GM12892 (cell line): ENCODE measurements at places on chromosomes 13 and 19.

GRCh38 chr19:821231-821824, 427 bp downstream of the PLPPR3 start:
- no peak for DNase-seq

- DNase-seq = no peak
Measured at GRCh38 chr13:20921572-20921971, 19.0 kb upstream of the XPO4 start.

DNA sequence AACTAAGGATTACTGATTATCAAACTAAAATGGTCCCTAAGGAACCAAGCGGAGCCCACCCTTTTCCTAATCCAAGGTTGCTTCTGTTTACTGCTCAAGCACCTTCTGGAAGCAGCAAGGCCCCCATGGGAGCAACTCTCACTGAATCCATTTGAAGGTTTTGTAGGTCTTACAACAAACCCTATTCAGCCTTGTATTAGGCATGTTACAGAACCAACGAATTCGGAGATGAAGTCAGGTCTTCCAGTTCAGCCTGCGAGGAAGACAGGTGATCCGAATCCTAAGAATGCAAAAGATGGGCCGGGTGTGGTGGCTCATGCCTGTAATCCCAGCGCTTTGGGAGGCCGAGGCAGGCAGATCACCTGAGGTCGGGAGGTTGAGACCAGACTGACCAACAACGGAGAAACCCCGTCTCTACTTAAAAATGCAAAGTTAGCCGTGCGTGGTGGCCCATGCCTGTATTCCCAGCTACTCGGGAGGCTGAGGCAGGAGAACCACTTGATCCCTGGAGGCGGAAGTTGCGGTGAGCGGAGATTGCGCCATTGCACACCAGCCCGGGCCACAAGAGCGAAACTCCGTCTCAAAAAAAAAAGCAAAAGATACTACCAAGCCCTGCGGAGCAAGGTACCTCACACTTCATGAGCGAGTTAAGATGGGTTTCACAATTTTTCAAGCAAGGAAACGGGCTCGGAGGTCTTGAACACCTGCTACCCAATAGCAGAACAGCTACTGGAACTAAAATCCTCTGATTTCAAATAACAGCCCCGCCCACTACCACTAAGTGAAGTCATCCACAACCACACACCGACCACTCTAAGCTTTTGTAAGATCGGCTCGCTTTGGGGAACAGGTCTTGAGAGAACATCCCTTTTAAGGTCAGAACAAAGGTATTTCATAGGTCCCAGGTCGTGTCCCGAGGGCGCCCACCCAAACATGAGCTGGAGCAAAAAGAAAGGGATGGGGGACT, 609 bp downstream of the ZAR1L start:
- no peak for DNase-seq

DNA sequence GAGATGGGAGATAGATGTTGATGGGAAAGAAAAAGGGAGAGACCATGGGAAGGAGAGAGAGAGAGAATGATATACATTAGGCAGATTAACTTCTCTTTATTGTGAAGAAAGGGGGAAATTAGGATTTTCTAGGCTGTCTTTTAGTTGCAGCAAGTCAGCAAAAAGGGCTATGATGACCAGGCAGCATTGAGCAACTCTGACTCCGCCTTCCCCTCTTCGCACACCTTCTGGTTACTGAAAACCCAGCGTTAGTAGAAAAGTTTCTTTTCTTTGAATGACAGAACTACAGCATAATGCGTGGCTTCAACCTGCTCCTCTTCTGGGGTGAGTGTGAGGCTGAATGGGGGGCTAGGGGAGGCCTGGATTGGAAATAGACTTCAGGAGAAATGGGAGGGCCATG, at the start of gene ADGRE1:
TSS of gene ADGRE1 (plus strand) at position 264 of the 400 bp plus-strand sequence. CDS start at position 294, 30 bp downstream.
- no peak for DNase-seq

DNA sequence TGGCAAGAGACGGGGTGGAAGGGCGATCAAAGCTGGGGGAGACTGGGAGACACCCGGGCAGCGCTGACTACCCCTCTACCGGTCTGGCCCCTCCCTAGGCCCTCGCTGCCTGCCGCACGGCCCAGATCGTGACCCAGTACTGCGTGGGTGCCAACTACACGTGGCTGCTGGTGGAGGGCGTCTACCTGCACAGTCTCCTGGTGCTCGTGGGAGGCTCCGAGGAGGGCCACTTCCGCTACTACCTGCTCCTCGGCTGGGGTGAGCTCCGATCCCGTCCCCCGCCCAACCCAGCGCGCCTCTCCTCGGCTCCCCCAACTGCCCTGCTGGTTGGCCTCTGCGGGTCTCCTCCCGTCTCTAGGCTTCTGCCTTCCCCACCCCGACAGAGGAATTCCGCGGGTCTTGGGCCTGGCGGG, 8.8 kb downstream of the GIPR start:
- DNase-seq = peak; percentile 57

GRCh38 chr19:34096020-34096915, 76.0 kb upstream of the LSM14A start:
- no peak for DNase-seq

GRCh38 chr19:39499932-39500331, 1.2 kb downstream of the DLL3 start:
- DNase-seq = no peak

- no peak for DNase-seq
Measured at GRCh38 chr13:91323349-91323748, 24.1 kb upstream of the MIR17HG start.

DNA sequence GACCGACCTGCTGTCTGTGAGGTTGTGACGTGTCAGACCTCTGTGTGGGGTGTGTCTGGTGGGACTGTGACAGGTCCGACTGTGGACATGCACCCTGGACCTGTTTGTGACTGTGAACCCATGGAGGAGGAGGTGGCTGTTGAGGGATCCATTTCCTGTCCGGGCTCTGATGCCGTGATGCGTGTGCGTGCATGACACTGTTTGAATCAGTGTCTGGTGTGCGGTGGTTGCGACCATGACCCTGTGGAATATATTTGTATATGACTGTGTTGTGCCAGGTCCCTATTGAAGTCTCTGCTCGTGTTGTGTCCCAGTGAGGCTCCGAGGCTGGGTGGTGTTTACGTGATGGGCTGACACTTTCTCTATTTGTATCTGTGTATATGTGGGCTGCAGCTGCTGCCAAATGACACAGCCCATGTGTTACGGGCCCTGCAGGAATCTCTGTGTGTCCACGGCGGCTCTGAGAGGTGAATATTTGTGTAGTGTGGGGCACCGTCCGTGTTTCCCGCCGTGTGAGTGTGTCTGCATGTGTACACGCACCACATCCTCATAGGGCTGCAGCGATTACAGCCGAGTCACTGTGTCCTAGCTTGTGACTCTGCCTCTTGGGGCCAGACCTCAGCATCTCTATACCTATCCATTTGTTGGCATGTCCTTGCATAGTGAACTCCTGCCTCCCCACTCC, 18.3 kb downstream of the CCDC97 start:
- DNase-seq = no peak

DNA sequence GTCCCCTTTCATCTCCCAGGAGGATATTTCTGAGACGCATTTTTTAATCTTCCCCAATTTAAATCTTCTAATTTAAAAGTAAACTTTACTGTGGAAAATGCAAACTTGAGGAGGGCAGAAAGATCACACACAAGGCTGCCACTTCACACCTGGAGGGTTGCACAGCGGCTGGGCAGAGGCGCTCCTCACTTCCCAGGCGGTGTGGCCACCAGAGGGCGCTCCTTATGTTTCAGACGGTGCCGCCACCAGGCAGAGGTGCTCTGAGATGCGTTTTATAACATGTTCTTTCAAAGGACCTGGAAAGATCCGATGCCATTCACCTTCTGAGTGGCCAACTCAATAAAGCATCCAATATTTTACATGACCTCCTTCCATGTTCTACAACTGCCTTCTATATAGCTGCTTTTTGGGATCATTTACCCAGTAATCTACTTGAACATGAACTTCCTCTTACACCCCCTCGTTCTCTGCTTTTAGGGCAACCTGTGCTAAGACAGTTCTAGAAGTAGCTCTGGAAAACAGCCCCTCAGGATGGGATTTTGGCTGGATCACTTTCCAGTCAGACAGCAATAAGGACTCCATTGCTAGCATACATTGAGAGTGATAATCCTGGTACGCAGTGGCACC, 14.8 kb upstream of the MTUS2 start:
- DNase-seq = no peak

GRCh38 chr13:89726690-89727435, 1620.6 kb upstream of the MIR17HG start:
- no peak for DNase-seq

- DNase-seq = no peak
Measured at GRCh38 chr13:95676105-95676761, 706 bp upstream of the DNAJC3 start.

DNA sequence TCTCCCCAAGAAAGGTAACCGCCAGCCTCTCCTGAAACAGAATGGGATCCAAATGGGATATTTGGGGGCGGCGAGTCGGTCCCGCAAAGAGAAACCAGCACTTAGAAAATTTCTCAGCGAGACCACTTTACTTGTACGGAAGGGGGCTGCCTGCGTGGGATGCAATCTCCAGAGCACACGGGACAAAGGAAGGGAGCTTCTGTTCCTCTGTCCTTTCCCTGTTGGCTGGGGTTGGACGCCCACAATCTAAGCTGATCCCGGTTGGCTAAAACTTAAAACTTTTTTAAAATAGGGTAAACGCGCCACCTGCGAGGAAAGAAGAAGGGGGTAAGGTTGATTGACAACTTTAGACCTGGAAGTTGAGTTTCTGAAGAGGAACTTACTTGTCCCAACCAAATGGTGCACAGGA, 826 bp upstream of the BSG start:
- no peak for DNase-seq

DNA sequence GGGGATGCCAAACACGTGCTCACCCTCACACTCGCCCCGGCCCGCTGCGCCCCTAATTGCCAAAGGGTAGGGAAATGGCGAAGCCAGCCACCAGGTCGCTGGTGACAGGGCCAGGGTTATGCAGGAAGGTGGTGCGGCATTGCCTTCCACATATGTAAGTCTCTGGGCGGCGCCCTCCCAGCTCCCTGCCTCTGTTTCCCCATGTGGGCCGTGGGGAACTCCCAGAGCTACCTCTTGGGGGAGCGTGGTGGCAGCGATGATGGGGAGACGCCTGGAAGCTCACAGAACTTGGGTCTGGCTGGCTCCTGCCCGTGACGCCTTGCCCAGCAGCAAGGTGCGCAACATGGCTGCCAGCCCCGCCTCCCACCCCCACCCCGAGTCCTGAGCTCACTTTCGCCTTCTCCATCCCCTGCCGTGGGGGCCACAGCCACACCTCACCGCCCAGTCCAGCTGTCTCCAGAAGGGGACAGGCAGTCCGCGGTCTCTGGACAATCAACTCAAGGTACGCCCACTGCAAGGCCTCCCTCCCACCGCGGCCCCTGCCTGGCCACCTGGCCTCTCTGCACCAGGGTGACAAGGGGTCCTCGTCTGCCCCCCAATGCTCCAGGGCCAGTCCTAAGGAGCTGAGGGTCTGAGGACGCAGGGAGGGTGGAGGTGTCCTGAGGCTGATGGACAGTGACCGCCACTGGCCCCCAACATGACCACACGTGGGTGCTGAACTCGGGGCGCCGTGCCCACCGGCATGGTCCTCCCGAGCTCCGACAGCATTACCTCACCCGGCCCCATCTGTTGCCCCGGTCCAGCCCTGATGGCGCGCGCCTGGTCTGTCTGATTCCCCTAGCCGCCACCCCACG, 6.6 kb downstream of the C19orf25 start:
- DNase-seq = no peak

DNA sequence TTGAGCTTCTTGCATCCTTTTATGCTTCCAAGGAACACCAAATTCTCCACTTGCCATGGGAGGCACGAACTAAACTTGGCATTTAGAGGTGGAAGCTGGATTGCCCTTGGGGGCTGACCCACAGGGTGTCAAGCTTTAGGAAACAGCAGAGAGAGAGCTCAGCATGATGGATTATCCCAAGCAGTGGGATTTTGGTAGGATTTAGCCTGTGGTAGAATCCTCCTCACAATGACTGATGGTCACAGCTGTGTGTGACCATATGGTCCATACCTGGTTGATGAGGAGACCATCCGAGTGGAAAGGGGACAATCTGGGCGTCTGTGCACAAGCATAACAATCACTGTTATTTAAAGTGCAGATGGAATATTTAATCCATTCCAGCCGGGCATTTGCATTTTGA, 40.1 kb upstream of the PSG9 start:
- no peak for DNase-seq

- DNase-seq = no peak
Measured at GRCh38 chr13:49042476-49042875, 66.8 kb downstream of the FNDC3A start.

DNA sequence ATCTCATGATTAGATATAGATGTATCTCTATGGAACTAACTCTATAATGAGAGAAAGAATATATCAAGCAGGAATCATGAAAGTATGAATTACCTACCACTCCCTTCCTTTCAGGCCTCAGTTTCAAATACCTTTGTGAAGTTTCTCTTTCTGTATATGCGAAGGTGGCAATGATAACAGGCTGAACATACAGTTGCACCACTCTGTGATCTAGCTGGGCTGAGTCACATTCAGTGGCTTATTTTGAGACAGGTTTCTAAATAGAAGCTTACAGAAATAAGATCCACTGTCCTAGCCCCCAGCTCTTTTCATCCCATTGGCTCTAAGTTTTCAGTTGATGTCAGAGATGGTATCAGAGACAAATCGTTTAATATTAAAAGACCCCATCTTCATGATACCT, 662.0 kb downstream of the SLITRK1 start:
- no peak for DNase-seq

DNA sequence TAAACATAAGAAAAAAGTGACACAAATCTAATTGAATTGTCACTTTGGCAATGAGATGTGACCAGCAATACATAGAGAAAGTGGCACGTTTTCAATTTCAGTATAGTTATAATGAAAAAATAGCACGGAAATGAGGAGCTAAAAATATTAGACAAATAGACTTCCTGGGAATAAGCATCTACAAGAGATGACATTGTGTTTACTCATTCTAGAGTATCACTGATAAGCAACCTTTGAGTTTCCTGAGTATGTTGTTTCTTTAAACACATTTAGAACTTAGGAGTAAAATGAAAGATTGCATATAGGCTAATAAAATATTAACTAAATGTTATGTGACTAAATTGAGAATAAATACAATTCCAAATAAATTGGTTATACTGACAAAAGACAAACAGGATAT, 207.1 kb upstream of the SLITRK6 start:
- DNase-seq = no peak

GRCh38 chr13:74466020-74466419, 331.8 kb upstream of the KLF12 start:
- DNase-seq = no peak

- DNase-seq = no peak
Measured at GRCh38 chr13:53100394-53101063, 71.9 kb downstream of the OLFM4 start.

- no peak for DNase-seq
Measured at GRCh38 chr19:51712461-51713081, 11.2 kb downstream of the HAS1 start.
